COR-L47 (cell line): ENCODE measurements at places on chromosomes 5 and 9.

- DNase-seq: no peak
Observed at GRCh38 chr9:10008101-10008799, 604.6 kb downstream of the PTPRD start.

- no peak for DNase-seq
Observed at GRCh38 chr9:110153431-110153830, 54.5 kb downstream of the C9orf152 start.

GRCh38 chr5:172902497-172903472 lies 56.4 kb upstream of the RPL26L1 start:
- no peak for DNase-seq

- no peak for DNase-seq
Observed at GRCh38 chr5:107338335-107338734, 332.4 kb downstream of the EFNA5 start.

- DNase-seq: no peak
Observed at GRCh38 chr9:27768781-27769180, 195.5 kb upstream of the C9orf72 start.

GRCh38 chr9:120500733-120501132 lies 79.2 kb downstream of the CDK5RAP2 start:
- DNase-seq: no peak

DNA sequence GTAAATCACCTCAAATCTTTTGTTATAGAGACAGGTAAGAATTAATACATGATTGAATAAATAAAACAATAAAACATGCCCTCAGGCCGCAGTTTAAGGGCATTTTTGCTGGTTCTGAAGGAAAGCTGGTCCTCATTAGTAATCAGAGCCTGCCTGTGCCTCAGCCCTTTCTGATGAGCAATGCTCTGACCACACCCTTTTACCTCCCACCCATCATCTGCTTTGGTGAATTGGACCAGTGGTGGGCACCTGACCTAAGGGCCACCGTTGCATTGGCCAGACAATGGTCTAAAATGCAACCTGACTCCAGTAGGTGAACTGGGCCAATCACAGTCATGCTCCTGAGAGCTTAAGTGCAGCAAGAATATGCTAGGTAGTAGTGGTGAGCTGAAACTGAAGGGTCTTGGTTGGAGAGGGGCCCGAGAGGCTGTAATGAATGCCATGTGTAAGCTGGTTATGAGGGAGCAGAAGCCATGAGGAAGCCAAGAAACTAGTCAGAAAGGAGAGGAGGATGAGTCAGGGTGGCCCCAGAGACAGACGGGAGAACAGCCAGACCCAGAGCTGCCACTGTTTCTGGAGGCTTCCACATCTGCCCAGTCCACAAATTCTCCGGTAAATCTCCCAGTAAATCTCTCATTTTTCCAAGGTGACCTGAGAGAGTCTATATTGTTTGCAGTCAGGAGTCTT lies 45.5 kb upstream of the ZSWIM6 start:
- no peak for DNase-seq

DNA sequence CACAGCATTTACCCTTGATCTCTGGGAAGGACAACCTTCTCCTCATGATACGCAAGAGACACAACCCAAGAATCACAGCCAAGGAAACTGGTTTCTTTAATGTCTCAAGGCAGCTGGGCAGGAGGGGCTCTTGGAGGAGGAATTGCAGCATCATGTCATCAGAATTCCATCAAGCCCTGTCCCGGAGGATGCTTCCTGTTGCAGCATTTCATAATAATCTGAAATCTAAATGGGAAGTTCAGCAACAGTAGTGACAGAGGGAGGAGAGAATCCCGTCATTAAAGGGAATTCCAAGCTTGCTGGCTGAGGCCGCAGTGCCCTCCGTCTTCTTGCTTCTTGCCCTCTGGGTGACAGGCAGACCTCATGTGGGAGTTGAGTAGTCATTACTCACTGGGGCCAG lies 192.7 kb downstream of the TENT4A start:
- DNase-seq: no peak

GRCh38 chr5:115543365-115544042 lies 1.1 kb downstream of the FEM1C start:
- DNase-seq: no peak

- no peak for DNase-seq
Observed at GRCh38 chr9:9133526-9133925, 1333.9 kb upstream of the DMAC1 start.

DNA sequence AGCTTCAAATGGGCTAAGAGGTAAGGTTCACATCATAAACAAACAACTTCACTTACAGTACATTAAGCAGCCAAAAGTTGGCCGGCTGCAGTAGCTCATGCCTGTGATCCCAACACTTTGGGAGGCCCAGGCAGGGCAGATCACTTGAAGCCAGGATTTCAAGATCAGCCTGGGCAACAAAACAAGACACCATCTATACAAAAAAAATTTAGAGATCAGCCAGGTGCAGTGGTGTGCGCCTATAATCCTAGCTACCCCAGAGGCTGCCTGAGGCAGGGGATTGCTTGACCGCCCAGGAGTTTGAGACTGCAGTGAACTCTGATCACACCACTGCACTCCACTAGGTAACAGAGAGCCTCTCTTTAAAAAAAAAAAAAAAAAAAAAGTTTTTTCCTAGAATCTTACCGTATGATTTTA lies 16.9 kb downstream of the UBTD2 start:
- no peak for DNase-seq

GRCh38 chr5:120365656-120366446 lies 98.2 kb upstream of the PRR16 start:
- DNase-seq: no peak

DNA sequence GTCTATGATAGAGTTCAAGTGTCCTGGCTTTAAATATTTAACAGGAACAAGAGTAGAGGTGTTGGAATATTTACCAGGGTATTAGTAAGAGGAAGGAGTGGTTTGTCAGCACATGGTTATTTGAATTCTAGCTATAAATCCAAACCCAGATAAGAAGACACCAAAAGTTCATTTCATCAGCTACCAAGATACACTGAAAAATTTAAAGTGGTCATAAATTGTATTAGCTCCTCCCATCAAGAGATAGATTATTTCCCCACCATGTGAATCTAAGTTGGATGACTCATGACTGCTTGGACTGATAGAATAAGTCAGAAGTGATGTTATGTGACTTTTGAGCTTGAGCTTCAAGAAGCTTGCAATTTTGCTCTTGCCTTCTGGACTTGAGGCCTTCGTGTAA lies 72.1 kb upstream of the GRAMD2B start:
- no peak for DNase-seq

DNA sequence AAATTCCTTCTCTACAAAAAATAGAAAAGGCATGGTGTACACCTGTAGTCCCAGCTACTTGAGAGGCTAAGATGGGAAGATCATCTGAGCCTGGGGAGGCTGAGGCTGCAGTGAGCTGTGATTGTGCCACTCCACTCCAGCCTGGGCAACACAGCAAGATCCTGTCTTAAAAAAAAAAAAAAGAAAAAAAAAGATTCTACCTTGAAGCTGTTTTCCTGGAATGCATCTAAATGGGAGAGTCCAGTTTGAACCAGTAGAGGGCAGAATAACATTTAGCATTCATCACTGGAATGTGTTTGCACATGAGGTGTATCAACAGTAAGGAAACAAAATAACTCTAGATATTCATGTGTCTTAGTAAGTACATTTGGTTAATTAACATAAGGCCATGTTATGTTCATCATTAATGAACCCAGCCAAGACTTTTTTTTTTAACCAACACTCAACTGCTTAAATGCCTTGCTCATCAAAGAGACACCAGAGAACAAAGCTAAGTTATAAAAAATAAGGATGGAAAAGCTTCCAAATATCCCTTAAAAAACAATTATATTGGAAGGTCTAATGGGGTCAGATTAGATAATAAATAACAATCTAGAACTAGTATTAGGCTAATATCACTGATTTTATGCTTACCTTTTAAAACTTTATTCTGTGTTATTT lies 16.1 kb downstream of the IFNE start:
- DNase-seq: peak; percentile 6

GRCh38 chr5:149727336-149728035 lies 2.6 kb upstream of the PPARGC1B start:
- no peak for DNase-seq

GRCh38 chr5:52989025-52989780 lies at the start of gene ITGA2:
TSS of gene ITGA2 (plus strand) at chr5:52989352. CDS start at chr5:52989469, 117 bp downstream.
- DNase-seq: peak; percentile 17

- peak; percentile 23 for DNase-seq
Observed at GRCh38 chr5:144352330-144352729, 181.7 kb downstream of the KCTD16 start.

GRCh38 chr5:180179442-180180420 lies 29.3 kb downstream of the RASGEF1C start:
- DNase-seq: no peak

GRCh38 chr5:151085517-151086041 lies 4.7 kb upstream of the TNIP1 start:
- DNase-seq: no peak

DNA sequence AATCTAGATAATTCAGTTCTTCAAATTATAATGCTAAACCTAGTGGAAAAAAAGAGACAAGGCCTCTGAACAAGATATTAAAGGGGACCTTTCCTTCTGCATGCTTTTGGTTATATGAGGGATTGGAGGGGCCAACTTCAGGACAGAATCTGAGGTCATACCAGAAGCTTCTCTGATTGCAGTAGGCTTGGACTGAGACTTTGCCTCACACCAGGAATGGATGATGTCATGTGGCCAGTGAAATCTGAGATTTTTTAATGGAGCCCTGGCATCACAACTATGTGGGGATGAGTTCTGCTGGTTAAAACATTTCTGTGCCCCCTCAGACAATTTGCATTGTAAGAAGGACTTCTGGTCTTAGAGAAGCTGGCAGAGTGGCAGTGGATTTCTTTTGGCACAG lies 88.6 kb downstream of the ANGPTL2 start:
- DNase-seq: no peak

- no peak for DNase-seq
Observed at GRCh38 chr5:71821029-71821428, 102.0 kb downstream of the CARTPT start.

DNA sequence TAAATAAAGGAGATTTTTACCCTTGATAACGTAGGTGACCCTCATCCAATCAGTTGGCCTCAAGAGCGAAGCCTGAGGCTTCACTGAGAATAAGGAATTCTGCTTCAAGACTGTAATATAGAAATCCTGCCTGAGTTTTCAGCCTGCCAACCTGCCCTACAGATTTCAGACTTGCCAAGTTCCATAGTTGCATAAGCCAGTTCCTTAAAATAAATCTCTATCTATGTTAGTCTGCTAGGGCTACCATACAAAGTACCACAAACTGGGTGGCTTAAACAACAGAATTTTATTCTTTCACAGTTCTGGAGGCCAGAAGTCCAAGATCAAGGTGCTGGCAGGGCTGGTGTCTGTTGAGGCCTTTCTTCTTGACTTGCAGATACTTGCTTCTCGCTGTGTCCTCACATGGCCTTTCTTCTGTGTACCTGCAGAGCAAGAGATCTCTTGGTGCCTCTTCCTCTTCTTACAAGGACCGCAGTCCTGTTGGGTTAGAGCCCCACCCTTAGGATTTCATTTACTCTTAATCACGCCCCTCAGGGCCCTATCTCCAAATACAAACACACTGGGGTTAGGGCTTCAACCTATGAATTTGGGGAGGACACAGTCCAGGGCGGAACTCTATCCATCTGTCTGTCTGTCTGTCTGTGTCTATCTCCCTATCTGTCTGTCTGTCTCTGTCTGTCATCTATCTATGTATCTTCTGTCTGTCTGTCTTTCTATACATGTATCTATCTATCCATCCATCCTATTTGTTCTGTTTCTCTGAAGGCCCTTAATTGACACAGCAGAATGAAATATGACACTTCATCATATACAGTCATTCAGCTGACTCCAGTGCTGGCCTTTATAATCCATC lies 17.0 kb upstream of the CMBL start:
- no peak for DNase-seq

DNA sequence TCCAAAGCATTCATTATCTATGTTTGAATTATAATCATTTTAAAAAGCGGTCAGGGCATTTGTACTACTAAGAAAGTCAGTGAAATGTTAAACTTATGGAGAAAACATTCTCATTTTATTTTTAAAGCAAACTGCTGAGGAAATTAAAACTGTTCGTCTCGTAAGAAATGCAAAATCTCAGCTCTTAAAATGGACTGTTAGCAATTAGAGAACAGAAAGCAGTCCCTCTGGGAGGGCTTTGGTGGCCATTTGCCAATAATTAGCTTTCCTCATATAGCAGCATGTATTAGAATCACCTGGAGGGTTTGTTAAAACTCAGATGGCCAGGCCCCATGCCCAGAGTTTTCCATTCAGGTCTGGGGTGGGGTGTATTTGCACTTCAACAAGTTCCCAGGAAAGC lies 120.7 kb upstream of the RASEF start:
- DNase-seq: peak; percentile 54

- DNase-seq: no peak
Observed at GRCh38 chr9:15403155-15403554, 19.5 kb upstream of the SNAPC3 start.

GRCh38 chr5:127925916-127926315 lies 157.7 kb upstream of the SLC12A2 start:
- DNase-seq: no peak

DNA sequence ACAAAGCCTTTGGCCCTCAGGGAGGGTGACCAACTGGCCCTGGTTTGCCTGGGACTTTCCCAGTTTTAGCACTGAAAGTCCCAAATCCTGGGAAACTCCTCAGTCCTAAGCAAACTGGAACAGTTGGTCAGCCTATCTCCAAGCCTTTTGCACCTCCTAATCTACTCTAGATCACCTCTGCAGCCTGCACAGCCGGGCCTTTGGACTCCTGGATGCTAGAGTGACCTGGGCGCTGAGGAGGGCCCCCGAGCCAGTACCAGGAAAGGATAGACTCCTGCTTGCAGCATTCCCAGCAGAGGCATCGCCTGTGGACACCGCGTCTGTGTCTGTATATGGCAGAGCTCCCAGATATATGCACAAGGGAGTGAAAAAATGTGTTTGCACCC lies 15.1 kb downstream of the IRF1 start:
- no peak for DNase-seq

GRCh38 chr5:148799737-148800527 lies 26.5 kb upstream of the ADRB2 start:
- no peak for DNase-seq

DNA sequence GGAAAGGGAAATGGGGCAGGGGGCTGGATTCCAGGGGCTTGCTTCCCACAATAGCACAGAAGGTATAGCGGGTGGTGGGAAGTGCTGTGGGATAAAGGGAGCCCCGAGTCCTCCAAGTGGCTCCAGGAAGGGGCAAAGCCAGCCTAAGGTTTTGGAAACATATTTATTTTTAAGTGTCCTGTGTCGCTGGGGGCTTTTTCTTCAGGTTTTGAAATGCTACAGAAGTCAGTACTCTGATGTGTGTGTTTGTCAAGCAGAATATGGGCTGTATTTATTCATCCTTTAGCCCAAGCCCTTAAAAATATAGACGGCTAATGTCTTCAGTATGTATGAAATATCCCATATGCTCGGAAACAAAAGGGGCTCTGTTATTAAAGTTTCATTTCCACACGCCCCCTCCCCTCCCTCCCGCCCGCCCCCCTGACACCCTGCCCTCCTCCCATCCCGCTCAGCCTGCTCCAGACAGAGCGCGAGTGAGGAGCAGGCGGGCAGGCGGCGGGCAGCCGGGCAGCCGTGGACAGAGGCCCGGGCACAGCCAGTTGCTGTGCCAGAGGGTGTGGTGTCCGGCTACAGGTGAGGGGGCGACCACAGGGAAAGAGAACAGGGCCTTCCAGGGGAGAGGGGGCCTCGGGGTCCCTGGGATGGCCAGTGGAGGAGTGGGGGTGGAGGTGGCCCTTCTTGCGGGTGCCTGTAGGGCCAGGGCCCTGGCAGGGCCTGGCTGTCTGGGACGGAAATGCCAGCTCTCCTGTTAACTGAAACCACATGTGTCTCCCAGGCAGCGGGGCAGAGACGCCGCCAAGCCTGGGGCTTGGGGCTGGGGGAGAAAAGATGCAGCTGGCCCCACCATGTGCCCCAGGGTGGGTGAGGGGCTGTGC lies 39.6 kb upstream of the SYNPO start:
- DNase-seq: no peak

GRCh38 chr9:92402360-92402759 lies 2.0 kb downstream of the OGN start:
- no peak for DNase-seq
